ENCODE measurements at places on chromosomes 13 and 19.
A peak's percentile ranks its signal among the peaks of the same experiment; 100 is the strongest.

DNA sequence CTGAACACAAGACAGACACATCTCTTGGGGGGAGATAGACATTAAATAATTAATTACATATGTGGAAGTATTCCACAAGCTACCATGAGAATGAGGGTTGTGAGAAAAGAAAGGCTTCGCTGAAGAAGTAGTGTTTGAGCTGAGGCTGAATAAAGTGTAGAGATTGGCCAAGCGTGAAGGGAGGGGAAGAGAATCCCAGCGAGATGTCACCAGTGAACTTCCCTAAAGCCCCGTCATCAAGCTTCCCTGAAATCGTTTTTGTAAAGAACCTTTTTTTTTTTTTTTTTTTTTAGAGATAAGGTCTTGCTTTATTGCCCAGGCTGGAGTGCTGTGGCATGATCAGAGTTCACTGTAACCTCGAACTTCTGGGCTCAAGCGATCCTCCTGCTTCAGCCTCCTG is 235.2 kb downstream of the KCNRG start:
- no peak for DNase-seq

- DNase-seq: no peak
Measured at GRCh38 chr13:93173654-93174053, 53.0 kb upstream of the GPC6 start.

- no peak for DNase-seq
Measured at GRCh38 chr19:45752639-45753038, 16.4 kb downstream of the SIX5 start.

GRCh38 chr19:49858088-49858985 is 7.4 kb downstream of the PTOV1 start:
- no peak for DNase-seq

- DNase-seq: no peak
Measured at GRCh38 chr13:49620170-49620621, 8.1 kb upstream of the ARL11 start.

- DNase-seq: no peak
Measured at GRCh38 chr19:29320086-29320485, 107.1 kb upstream of the UQCRFS1 start.

DNA sequence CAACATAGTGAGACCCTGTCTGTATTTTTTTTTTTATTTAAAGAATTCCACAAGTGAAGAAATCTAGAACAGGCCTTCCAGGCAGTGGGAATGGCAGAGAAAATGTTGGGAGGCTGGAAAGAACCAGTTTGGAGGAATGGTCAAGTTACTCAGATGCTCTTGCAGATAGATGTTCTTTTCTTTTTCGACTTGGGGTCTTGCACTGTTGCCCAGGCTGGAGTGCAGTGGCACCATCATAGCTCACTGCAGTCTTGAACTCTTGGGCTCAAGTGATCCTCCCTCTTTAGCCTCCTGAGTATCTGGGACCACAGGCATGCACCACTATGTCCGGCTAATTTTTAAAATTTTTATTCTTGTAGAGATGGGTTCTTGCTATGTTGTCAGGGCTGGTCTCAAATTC is 662 bp downstream of the C5AR1 start:
- no peak for DNase-seq

DNA sequence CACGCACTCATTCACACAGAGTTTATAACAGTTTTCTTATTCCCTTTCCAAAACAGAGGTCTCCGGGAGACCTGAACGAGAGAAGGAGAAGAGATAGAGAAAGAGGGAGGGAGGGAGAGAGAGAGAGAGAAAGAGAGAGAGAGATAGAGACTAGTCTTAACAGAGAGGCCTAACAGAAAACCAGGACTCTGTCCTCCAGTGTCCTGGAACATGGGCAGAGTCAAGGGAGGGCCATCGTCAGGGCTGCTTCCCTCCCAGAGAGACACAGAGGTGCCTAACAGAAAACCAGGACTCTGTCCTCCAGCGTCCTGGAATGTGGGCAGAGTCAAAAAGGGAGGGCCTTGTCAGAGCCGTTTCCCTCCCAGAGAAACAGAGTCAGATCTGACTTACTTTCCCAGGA is 78.7 kb downstream of the WTIP start:
- no peak for DNase-seq

- no peak for DNase-seq
Measured at GRCh38 chr19:40802300-40803169, 3.5 kb downstream of the EGLN2 start.

GRCh38 chr13:30870916-30871587 is 35.0 kb upstream of the MEDAG start:
- DNase-seq: no peak

DNA sequence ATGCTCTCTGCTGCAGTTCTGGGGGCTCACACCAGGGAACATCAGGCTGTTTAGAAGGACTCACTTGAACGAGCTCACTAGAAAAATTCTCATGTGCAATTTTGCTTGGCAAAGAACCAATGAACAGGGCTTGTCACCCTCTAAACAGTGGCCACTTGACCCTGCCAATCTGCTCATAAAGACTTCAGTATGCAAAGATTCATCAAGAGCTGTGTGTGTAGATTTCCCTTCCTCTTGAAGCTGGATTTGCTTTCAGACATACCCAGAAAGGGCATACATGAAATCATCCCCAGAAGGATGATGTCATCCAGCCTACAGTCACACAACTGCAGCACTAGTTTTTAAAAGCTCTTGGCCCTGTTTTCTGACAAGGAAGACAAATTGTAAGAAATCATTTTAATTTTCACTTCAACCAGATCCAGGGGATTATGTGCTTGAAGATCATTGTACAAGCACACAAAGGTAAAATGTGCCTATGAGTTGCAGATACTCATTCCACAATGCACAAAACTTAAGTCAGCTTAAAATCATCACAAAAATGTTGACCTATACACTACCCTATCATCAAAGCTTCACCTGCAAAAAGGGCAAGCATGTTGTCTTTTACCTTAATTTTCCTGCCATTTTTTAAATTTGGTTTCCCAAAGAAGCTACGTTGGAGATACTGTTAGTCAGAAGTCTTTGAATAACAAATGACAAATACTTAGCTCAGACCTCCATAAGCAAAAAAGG is 5.2 kb upstream of the STK24 start:
- no peak for DNase-seq

GRCh38 chr19:58332697-58333096 is 5.9 kb downstream of the ZSCAN22 start:
- DNase-seq: no peak

DNA sequence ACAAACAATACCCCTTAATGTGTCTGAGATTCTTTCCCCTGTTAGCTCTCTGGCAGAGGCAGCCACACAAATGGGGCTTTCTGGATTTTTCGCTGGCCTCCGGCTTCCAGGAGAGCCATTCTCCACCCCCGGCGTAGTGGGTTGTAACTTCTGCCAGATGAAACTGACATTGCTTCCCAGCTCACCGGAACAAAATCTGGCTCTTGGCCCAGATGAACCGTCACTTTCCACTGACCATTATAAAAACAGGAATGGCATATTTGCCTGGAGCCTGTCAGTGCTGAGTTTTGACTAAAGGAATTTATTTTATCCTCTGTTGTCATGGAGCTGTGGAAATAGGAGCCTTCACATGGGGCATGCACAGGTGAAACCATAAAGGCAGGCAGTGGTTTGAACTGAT is 120.6 kb upstream of the GPR12 start:
- DNase-seq: no peak

DNA sequence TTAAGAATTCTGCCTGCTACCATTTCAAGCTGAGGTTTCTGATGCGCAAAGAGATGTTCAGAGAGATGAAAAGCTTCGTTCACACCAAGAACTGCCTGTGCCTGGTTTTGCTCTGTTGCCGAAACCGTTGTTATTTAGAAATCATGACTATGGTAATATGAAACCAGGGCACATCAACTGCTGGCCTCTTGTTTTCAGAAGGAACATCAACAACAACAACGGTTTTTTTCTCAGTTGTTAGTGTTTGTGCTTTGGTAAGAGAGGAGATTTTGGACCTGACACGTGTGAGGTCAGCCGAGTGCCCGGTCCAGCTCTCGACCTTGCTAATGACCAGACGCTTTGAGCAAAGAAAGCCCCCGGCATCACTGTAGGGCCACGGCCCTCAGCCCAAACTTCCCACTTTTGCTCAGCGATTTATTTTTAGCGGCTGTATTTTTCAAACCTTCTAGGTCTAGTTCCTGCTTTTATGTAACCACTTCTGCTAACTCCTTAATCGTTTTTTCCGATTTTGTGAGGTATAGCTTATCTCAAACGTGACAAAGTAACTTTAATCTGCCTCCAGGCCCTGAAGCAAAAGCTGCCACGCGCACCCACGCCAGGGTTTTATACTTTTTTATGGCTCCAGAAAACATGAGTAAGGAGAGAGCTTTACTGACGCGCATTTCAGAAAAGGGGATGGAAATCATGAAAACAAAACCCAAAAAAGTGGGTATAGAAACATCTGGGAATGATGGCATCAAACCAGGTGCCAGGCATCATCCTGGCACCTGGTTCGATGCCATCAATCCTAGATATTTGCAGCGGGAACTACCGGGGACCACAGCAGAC is 42.0 kb downstream of the KLF2 start:
- no peak for DNase-seq

DNA sequence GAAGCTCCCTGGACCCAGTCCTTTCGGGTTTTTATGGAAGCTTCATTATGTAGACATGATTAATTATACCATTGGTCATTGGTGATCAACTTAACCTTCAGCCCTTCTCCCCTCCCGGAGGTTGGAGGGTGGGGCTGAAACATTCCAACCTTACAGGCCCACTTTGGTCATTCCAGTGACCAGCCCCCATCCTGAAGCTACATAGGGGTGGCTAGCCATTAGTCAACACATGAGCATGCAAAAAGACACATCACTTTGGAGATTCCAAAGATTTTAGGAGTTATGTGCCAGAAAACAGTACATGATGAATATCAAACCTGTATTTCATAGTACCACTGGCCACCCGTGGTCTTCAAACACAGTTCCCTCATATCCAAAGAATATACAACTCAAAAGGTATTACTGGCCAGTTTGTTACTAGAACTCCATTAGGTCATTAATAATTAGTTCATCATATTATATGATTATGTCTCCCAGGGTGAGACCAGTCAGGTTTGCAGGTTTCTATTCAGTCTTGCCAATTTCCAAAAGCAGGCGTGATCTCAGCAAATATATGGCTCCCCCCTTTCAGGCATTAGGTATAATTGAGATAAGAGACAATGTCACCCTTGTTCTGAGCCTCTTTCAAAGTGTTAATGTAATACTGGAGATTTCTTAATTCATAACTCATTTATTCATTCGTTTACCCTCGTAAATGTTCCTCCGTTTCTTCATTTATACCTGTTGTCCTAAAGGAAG is 11.1 kb downstream of the PPP5C start:
- DNase-seq: peak; percentile 60

DNA sequence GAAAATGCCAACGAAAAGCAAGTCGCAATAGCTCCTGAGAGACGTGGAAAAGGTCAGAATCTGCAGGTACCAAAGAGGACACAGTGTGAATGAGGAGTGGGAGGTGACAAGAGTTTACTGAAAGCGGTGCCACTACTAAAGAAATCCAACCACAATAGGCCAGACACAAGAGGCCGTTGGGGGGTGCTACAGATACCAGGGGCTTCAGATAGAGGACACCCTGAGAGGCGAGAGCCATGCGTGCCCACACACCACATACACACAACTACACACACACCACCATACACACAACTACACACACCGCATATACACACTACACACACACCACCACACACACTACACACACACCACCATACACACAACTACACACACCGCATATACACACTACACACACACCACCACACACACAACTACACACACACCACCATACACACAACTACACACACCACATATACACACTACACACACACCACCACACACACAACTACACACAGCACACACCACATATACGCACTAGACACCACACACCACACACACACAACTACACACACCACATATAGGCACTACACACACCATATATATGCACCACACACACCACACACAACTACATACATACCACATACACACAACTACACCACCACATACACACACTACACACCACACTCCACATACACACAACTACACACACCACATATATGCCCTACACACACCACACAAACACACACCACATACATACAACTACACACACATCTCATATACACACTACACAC is 28.5 kb downstream of the CRYL1 start:
- DNase-seq: no peak

GRCh38 chr13:21549633-21550032 is 54.3 kb downstream of the MICU2 start:
- no peak for DNase-seq

GRCh38 chr13:73596382-73596781 is 537.6 kb downstream of the KLF5 start:
- no peak for DNase-seq

GRCh38 chr13:23583491-23583890 is 13.3 kb downstream of the TNFRSF19 start:
- DNase-seq: no peak

GRCh38 chr13:27806744-27807387 is 14.6 kb downstream of the GSX1 start:
- no peak for DNase-seq

DNA sequence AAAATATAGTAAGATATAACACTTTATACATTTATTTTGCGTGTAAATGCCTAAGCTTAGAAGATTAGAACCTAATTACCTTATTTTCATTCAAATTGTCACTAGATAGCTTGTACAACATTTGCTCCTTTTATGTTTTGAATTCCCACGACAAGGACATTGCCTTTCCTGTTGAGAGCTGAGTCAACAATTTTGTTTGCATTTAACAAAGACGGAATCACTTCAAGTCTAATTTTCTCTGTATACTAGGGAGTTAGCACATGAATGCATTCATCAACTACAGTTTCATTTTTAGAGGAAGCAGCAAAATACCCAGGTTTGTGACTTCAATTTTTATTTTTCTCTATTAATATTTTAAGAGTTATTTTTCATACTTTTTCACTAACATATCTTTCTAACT is 48.7 kb upstream of the PCCA start:
- no peak for DNase-seq

DNA sequence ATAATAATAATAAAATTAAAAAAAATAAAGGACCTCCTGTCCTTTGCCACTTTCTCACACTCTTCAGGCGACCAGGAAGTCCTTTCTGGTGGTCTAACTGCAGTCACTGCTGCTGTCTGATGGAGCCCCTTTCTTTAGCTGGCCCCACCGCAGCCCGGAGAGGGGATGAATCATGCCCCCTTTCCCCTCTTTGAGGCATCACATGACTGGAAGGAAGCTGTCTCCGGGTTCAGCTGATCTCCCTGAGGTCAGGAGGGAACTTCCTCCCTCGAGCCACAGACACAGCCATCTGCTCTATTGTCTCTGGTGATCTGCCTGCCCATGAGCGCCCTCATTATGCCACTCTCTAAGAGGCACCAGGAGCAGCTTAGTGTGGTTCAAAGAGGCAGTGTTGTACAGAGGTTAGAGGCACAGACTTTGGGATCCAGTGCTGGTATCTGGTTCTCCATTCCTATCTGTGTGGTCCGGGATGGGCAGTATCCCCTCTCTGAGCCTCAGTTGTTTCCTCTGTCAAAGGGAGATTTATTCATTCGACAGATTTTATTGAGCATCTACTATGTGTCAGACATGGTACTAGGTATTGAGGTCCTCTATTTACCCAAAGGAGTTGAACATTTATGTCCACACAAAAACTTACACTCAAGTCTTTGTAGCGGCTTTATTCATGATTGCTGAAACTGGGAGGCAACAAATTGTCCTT is 30.0 kb downstream of the VAV1 start:
- DNase-seq: no peak

Data from HS-5 (cell line).